ENCODE measurements at places on chromosomes 1 and 21.

DNA sequence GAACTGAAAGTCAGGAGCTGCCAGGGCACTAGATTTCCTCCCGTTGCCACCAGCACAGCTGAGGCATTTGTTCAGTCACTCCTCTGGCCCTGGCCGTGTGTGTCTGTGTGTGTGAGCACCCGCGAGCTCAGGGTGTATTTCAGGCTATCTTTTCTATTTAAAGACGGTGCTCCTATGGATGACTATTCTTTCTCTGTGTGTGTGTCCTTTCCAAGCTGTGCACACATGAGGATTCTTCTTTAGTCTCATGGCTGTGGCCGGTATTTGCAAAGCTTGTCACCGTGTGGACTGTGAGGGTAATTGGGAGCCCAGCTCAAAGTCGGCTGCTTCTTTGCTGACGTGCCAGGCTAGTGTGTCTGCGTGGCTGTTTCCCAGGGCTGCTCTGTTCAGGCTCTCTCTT lies 3.0 kb upstream of the KCND3 start:
- H3K36me3 ChIP-seq, result no peaks in the 10 kb centered on the region
- peaks cover 62% of the 10 kb centered on the region for H3K27me3 ChIP-seq
- no peak for DNase-seq
- H3K4me3 ChIP-seq, result no peak overlapping the region
- peaks cover 11% of the 10 kb centered on the region for H3K4me1 ChIP-seq

DNA sequence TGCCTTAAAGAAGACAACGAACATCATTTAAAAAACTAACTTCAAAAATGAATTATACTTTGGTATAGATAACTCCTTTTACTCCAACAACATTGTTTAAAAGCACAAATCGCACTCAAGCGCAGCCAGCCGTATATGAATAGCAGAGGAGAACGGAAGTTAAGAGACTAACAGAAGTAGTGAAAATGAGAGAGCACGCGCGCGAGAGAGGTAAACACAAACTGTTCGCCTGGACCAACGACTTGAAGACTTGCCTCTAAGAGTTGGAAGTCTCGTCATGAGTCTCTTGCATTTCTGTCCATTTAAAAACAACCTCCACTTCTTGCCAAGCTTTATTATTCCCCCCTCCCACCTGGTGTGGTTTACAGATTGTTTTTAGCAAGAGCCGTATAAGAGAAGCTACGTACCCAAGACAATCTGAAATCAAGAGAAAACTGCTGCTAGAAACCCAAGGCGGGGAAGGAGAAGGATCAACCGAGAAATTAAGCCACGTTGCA lies 479 bp downstream of the SELENOF start:
- H3K4me3 ChIP-seq, result no peak overlapping the region
- no peak overlapping the region for H3K27ac ChIP-seq
- peak; percentile 61 for DNase-seq
- H3K4me1 ChIP-seq, result peaks cover 45% of the 10 kb centered on the region
- H3K36me3 ChIP-seq, result peaks cover 27% of the 10 kb centered on the region

- H3K36me3 ChIP-seq, result no peaks in the 10 kb centered on the region
- no peak for DNase-seq
- no peak within 1 kb of the TSS for H3K4me3 ChIP-seq
- H3K4me1 ChIP-seq, result peaks cover 6% of the 10 kb centered on the region
- peaks cover 2% of the 10 kb centered on the region for H3K27me3 ChIP-seq
Observed at GRCh38 chr1:1914971-1915692, at the start of gene CALML6. Gene CALML6, plus strand, starts transcription at chr1:1915260. Its CDS starts 21 bp downstream, at chr1:1915281.

GRCh38 chr1:27993241-27993640 lies 33.5 kb downstream of the XKR8 start:
- H3K27ac ChIP-seq, result peak overlapping the region; percentile 27
- DNase-seq, result peak; percentile 36
- H3K27me3 ChIP-seq, result no peaks in the 10 kb centered on the region
- H3K36me3 ChIP-seq, result peaks cover 53% of the 10 kb centered on the region

DNA sequence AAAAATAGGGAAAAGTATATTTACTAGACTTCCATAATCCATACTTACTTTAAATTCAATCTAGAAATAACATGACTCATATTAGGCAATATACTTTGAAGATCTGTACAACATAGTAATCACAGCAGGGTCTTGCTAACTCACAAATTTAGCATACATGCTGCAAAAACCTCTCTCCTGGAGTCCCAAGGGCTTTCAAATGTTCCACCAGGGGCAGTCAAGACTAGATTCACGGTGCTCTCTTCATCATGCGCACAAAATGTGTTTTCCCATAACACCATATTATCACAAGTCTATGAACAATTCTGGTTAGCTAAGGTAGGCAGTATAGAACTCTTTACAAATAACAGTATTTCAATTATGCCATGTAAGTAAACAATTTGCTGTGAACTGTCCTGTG lies 45.8 kb downstream of the SSX2IP start:
- no peaks in the 10 kb centered on the region for H3K27me3 ChIP-seq
- DNase-seq, result no peak
- H3K4me3 ChIP-seq, result no peak overlapping the region
- no peaks in the 10 kb centered on the region for H3K4me1 ChIP-seq
- H3K27ac ChIP-seq, result no peak overlapping the region
- H3K36me3 ChIP-seq, result no peaks in the 10 kb centered on the region

DNA sequence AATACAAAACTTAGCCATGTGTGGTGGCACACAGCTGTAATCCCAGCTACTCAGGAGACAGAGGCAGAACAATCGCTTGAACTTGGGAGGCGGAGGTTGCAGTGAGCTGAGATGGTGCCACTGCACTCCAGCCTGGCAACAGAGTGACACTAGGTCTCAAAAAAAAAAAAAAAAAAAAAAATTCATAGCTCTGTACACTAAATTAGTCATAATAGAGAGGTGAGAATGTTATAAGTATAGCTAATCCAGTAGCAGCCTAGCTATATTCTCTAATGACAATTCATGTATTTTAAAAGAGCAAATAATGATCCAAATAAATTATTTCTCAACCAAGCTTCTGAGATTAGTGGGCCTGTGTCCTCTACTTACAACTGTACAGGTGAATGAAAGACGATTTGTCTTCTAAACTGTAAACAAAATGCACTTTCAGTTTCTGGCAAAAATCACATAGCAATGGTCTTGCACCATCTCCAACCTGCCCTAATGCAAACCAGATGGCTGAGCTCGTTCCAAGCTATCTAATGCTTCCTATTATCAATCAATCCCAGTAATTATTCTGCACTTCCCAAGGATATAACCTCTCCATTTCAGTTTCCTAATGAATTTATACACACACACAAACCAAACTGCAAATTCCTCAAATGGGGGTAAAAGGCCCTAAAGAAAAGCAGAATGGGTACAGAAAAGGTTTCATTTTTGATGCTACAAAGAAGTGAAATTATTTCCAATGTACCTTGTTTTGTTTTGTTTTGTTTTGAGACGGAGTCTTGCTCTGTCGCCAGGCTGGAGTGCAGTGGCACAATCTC lies 56.5 kb downstream of the GATAD2B start:
- H3K4me1 ChIP-seq, result peaks cover 33% of the 10 kb centered on the region
- H3K4me3 ChIP-seq, result no peak overlapping the region
- DNase-seq, result no peak
- H3K27me3 ChIP-seq, result no peaks in the 10 kb centered on the region

DNA sequence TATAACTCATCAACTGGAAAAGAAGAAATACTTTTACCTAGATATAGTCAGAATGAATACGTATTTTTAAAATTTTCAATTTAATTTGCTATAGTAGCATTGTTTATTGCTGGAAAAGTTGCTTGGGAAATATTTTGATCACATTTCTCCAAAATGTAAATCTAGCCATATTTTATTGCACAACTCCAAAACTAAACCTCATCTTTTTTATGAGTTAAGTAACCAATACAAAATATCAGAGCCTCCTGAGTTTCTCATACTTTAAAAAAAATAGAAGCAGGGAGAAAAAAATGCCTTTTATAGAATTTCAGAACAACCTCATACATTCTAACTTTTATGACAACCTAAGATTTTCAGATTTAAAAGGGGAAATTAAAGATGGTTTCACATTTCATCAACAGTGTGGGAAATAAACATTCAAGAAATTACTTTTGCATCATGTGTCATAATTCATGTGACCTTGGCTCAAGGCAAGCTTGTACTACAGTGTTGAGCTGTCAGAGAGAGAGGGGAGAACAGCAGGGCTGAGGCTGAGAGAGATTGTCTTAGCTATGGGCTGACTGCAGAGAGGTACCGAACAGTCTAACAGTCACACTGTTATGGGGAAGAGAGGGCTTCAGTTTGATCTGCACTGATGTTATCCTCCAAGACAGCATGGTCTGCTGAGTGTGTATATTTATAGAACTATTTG lies 519.0 kb downstream of the LTN1 start:
- DNase-seq, result no peak
- H3K4me3 ChIP-seq, result no peak overlapping the region
- H3K27me3 ChIP-seq, result peaks cover 8% of the 10 kb centered on the region
- no peak overlapping the region for H3K27ac ChIP-seq

GRCh38 chr21:46215436-46216131 lies 13.0 kb downstream of the LSS start:
- no peak overlapping the region for H3K4me3 ChIP-seq
- no peak for DNase-seq
- H3K4me1 ChIP-seq, result no peaks in the 10 kb centered on the region
- peaks cover 2% of the 10 kb centered on the region for H3K36me3 ChIP-seq

- peaks cover 13% of the 10 kb centered on the region for H3K4me1 ChIP-seq
- H3K4me3 ChIP-seq, result no peak overlapping the region
- peaks cover 41% of the 10 kb centered on the region for H3K27me3 ChIP-seq
Observed at GRCh38 chr21:45405271-45405818, 380 bp downstream of the COL18A1 start.

- H3K36me3 ChIP-seq, result peaks cover 91% of the 10 kb centered on the region
- H3K27me3 ChIP-seq, result no peaks in the 10 kb centered on the region
Observed at GRCh38 chr1:160685266-160685665, 26.4 kb downstream of the CD48 start.

- no peak overlapping the region for H3K4me3 ChIP-seq
- no peaks in the 10 kb centered on the region for H3K36me3 ChIP-seq
- peaks cover 18% of the 10 kb centered on the region for H3K27me3 ChIP-seq
- no peak for DNase-seq
- H3K27ac ChIP-seq, result no peak overlapping the region
Observed at GRCh38 chr1:4636644-4637380, 17.6 kb upstream of the AJAP1 start.

- no peak overlapping the region for H3K27ac ChIP-seq
- no peak for DNase-seq
- H3K4me3 ChIP-seq, result no peak overlapping the region
- H3K4me1 ChIP-seq, result peaks cover 10% of the 10 kb centered on the region
- H3K36me3 ChIP-seq, result no peaks in the 10 kb centered on the region
Observed at GRCh38 chr1:27166351-27166802, 11.5 kb upstream of the SLC9A1 start.

- H3K4me1 ChIP-seq, result no peaks in the 10 kb centered on the region
- no peaks in the 10 kb centered on the region for H3K27me3 ChIP-seq
- no peak overlapping the region for H3K27ac ChIP-seq
Observed at GRCh38 chr21:40187244-40187643, 320.0 kb downstream of the PCP4 start.

DNA sequence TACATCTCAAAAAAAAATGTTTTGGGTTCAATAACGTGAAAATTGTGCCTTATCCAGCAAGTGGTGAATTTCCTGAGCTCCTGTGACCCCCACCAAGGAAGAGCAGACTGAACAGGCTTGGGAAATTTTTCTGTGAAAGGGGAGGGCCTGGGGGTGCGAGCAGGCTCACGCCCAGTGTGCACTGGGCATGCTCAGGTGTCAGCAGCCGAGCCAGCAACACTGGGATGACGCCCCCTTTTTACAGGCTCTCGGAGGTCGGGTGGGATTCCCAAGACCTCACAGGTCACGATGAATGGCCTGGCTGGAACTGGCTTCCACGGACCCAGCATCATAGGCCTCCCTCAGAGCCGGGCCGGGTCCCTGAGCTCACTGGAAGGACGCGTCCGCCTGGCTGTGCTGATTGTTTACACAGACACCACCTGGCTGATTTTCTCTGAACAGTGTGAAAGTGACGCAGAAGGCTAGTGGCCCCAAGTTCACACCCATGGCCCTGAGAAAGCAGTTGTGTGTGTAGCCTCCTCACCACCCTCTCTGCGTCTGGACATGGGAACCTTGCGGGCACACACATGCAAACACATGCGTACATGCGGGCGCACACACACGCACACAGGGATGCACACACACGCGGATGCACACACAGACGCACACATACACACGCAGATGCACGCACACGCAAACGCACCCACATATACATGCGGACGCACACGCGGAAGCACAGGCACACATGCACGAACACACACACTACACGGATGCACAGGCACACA lies 9.2 kb downstream of the CSTB start:
- H3K27me3 ChIP-seq, result no peaks in the 10 kb centered on the region
- H3K36me3 ChIP-seq, result peaks cover 12% of the 10 kb centered on the region
- H3K27ac ChIP-seq, result no peak overlapping the region

DNA sequence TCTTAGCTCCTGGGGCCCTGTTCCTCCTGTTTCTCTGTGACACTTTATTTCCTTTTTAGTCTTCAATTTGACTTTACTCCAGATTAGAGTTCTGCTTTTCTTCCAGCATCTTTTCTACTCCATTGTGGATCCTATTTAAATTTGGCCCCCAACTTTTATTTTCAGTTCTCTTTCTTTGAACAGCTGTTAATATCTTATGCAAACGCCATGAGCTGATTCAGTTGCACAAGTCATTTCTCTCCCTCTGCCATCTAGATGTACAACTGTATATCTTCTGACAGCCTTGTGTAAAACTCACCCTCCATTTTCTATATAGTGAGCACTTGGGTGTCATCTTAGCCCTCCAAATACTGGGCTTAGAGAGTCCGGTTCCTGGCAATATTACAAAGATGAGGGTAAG lies 42.2 kb downstream of the SPATA17 start:
- no peaks in the 10 kb centered on the region for H3K36me3 ChIP-seq
- no peaks in the 10 kb centered on the region for H3K4me1 ChIP-seq
- H3K4me3 ChIP-seq, result no peak overlapping the region
- H3K27me3 ChIP-seq, result peaks cover 4% of the 10 kb centered on the region
- no peak overlapping the region for H3K27ac ChIP-seq
- no peak for DNase-seq

DNA sequence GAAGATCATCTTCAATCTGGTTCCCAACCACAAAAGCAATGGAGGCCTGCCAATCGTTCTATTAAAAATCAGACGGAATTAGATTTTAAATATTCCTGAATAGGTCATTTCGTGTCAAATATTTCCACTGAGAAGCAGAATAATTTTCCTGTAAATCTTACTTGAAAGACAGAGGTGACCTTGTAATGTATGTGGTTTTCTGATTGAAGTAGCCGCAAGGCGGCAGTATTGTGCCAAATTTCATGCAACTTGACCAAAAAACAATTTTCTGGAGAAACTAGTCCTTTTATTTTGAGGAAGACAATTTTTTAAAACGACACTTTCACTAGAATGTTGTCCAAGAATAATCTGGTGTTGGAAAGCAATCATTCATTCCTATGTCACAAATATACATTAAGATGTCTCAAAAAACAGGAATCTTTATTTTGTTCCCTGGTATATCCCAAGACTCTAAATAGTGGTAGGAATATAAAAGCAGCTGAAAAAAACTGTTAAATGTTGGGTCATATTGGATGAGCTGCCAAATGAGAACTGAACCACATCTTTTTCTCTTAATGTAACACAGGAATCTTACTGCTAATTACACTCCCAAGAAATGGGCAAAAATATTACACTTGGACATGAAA lies 33.6 kb downstream of the SPAG17 start:
- peak; percentile 68 for DNase-seq
- no peaks in the 10 kb centered on the region for H3K36me3 ChIP-seq
- H3K4me3 ChIP-seq, result no peak overlapping the region
- no peak overlapping the region for H3K27ac ChIP-seq

- DNase-seq, result no peak
- H3K4me3 ChIP-seq, result no peak overlapping the region
- H3K36me3 ChIP-seq, result no peaks in the 10 kb centered on the region
- no peaks in the 10 kb centered on the region for H3K27me3 ChIP-seq
Observed at GRCh38 chr1:225745273-225745672, 32.4 kb upstream of the SRP9 start.

Data from activated CD4-positive, alpha-beta T cell treated with anti-CD3 and anti-CD28 coated beads for 36 hours (primary cell).